ENCODE measurements at places on chromosomes 7 and 10.

- H3K36me3 ChIP-seq, result no peaks in the 10 kb centered on the region
- no peak overlapping the region for H3K4me3 ChIP-seq
- H3K27ac ChIP-seq, result no peak overlapping the region
- no peaks in the 10 kb centered on the region for H3K27me3 ChIP-seq
- no peak for DNase-seq
Observed at GRCh38 chr10:115772606-115773005, 500.4 kb downstream of the GFRA1 start.

GRCh38 chr7:7710469-7710868 is 7.9 kb downstream of the RPA3 start:
- no peak for DNase-seq
- no peaks in the 10 kb centered on the region for H3K27me3 ChIP-seq
- peaks cover 2% of the 10 kb centered on the region for H3K36me3 ChIP-seq
- no peak overlapping the region for H3K27ac ChIP-seq
- H3K4me3 ChIP-seq, result no peak overlapping the region

DNA sequence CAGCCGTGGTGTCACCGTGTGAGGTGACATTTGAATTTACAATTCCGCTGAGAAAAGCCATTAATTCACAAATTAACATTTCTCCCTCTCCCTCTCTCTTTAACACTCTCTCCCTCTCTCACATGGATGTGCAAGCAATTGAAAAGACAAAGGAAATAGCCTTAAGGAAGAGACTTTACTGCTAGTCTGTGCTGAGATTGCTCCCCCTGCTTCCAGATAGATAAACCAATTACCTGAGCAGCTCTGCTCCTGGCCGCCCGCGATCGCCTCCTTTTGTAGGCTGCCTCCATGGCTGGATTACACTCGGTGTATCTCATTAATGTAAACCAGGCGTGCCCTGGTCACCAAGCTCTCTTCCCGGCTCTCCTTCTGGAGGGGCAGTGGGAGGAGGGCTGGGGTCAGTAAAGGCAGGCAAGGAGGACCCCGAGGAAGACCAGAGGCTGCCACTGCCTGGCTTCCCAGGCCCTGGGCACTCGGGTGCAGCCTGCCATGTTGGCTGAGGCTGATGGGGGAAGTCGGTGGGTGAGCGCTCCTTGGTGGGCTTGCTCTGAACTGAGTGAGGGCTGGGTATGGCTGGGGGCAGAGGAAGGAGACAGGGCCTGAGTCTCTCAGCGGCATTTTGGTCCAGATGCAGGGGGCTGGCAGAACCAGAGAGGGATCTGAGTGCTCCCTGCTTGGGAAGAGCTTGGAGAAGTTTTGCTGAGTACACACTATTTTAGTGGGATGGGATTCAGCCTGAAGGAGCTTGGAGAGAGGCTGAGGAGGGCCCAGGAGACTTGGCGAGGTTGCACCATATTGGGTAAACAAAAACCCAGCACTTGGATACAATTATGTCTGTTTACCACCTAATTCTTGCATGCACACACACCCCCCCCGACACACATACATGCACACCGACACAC is 42.9 kb downstream of the PAX2 start:
- DNase-seq, result no peak
- peaks cover 37% of the 10 kb centered on the region for H3K27me3 ChIP-seq
- H3K4me1 ChIP-seq, result no peaks in the 10 kb centered on the region
- H3K27ac ChIP-seq, result no peak overlapping the region
- H3K4me3 ChIP-seq, result no peak overlapping the region
- no peaks in the 10 kb centered on the region for H3K36me3 ChIP-seq

DNA sequence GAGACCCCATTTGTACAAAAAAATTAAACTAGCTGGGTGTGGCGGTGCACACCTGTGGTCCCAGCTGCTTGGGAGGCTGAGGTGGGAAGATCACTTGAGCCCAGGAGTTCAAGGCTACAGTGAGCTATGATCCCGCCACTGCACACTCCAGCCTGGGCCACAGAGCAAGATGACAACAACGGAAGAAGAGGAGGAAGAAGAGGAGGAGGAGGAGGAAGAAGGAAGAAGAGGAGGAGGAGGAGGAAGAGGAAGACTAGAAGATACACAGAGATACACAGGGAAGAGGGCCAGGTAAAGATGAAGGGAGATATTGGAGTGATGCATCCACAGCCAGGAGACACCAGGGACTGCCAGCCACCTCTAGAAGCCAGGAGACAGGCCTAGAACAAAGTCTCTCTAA is 75.7 kb upstream of the PTER start:
- H3K27me3 ChIP-seq, result no peaks in the 10 kb centered on the region
- no peak for DNase-seq

GRCh38 chr10:28552775-28553174 is 19.9 kb downstream of the WAC start:
- peaks cover 66% of the 10 kb centered on the region for H3K36me3 ChIP-seq
- no peak overlapping the region for H3K4me3 ChIP-seq
- H3K27ac ChIP-seq, result no peak overlapping the region
- DNase-seq, result no peak

- no peaks in the 10 kb centered on the region for H3K4me1 ChIP-seq
- no peaks in the 10 kb centered on the region for H3K27me3 ChIP-seq
- no peak overlapping the region for H3K4me3 ChIP-seq
- no peak overlapping the region for H3K27ac ChIP-seq
Observed at GRCh38 chr10:59242057-59242456, 65.6 kb downstream of the PHYHIPL start.

DNA sequence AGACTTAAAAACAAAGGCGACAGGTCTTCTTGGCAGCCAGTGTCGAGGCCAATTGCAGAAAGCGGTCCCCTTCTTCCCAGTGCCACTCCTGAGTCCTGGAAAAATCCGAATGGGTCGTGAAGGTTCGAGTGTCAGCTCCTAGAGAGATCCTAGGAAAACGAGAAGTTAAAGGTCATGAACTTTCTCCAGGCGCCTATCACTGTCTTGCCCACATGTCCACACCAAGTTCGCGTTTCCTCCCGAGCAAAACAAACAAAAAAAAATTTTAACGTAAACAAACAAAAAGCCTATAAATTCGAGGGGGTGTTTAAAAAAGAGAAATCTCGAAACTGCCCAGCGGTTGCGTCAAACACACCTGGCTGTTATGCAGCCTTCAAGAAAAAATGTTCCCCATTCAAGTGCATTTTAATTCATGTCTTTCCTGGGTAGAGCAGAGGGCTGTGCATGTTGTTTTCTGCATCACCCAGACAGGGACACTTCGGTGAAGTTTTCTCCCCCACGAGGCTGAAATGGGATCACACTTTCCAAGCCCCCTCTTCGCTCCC is 1.5 kb downstream of the ARHGAP21 start:
- no peaks in the 10 kb centered on the region for H3K27me3 ChIP-seq
- peak overlapping the region; percentile 88 for H3K27ac ChIP-seq
- peaks cover 7% of the 10 kb centered on the region for H3K36me3 ChIP-seq
- peak overlapping the region; percentile 80 for H3K4me3 ChIP-seq
- peaks cover 24% of the 10 kb centered on the region for H3K4me1 ChIP-seq
- no peak for DNase-seq

DNA sequence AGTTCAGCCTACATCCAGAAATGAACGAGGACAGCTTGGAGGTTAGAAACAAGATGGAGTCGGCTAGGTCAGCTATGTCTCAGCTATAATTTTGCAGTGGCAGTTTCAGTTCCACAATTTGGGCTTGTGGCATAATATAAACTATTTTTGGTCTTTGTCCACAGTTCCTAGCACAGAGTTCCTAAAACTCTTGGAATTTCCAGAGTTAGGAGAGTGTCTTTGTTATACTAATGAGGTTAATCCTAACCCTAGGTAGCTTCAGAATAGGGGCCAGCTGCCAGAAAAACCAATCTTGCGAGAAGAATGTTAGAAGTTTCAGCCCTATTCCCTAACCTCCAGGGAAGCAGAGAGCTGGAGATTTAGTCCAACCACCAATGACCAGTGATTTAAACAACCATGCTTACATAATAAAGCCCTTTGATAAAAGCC is 131.9 kb downstream of the AKR1D1 start:
- H3K27me3 ChIP-seq, result no peaks in the 10 kb centered on the region
- H3K4me1 ChIP-seq, result no peaks in the 10 kb centered on the region

DNA sequence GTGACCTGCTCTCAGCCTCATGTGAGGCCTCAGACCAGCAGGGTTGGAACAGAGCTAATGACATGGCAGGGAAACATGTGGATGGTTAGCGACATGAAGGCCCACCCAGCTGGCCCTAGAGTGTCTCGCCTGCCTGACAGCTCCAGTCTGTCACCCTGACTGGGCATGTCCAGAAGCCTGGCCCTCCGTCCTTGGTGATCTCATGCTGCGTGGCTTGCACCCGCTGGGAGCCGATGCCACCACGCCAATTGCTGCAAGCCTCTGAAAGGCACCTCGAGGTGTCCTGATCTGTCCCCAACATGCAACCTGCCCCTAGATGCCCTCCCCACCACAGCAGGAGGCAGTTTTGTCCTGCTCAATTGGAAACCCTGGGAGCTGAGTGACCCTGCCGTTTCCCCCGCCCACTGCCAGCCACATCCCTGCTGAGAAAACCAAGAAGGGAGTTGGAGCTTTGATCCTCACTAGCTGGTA is 27.8 kb upstream of the RET start:
- DNase-seq, result no peak
- H3K4me1 ChIP-seq, result no peaks in the 10 kb centered on the region
- H3K27me3 ChIP-seq, result peaks cover 10% of the 10 kb centered on the region
- H3K4me3 ChIP-seq, result no peak overlapping the region
- H3K36me3 ChIP-seq, result no peaks in the 10 kb centered on the region

- no peak overlapping the region for H3K4me3 ChIP-seq
- H3K27me3 ChIP-seq, result no peaks in the 10 kb centered on the region
- H3K36me3 ChIP-seq, result no peaks in the 10 kb centered on the region
Observed at GRCh38 chr7:28112012-28112411, 68.6 kb downstream of the JAZF1 start.

GRCh38 chr7:97064972-97065587 is 40.4 kb upstream of the DLX5 start:
- H3K27me3 ChIP-seq, result peaks cover 4% of the 10 kb centered on the region
- H3K4me3 ChIP-seq, result no peak overlapping the region
- no peak overlapping the region for H3K27ac ChIP-seq
- H3K4me1 ChIP-seq, result no peaks in the 10 kb centered on the region
- no peaks in the 10 kb centered on the region for H3K36me3 ChIP-seq

- no peak for DNase-seq
- H3K36me3 ChIP-seq, result peaks cover 60% of the 10 kb centered on the region
- H3K27ac ChIP-seq, result peak overlapping the region; percentile 43
- H3K27me3 ChIP-seq, result no peaks in the 10 kb centered on the region
Observed at GRCh38 chr10:131908151-131908550, 7.3 kb downstream of the PPP2R2D start.

DNA sequence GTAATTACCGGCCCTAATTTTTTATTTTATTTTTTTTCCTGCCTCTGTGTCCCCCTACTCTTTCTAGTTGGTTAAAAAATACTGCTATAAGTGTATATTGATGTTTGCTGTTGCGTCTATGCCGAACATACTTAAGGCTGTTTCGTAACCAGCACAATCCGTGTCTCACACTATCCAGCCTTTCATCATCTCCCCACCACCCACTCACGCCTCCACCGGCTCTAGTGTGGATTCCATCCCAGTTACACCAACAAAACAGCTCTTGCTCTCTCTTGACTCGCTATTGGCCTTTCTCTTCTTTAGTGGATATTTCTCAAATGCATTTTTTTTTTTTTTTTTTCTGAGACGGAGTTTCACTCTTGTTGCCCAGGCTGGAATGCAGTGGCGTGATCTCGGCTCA is 70.1 kb upstream of the CAMK1D start:
- no peak for DNase-seq
- H3K27me3 ChIP-seq, result no peaks in the 10 kb centered on the region
- no peaks in the 10 kb centered on the region for H3K36me3 ChIP-seq

GRCh38 chr7:2526659-2527504 is 7.3 kb downstream of the LFNG start:
- peak overlapping the region; percentile 63 for H3K27ac ChIP-seq
- peaks cover 39% of the 10 kb centered on the region for H3K36me3 ChIP-seq
- no peak for DNase-seq
- H3K27me3 ChIP-seq, result no peaks in the 10 kb centered on the region

DNA sequence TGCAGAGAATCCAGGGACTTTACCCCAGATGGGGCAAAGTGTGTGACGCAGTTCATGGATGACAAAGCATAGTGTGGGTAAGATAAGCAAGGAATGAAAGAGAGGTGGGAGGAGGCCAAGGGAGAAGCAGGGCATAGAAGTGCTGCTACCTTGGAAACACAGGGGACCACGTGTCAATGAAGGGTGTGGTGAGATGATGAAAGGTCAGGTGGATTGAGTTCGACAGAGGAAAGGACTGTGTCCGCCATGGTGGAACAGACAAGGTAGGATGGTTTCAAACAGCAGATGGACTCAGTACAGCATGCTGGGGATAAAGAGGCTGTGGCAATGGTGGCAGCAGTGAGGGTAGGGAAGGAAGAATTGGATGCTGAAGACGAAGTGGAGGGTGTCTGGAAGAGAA is 32.7 kb downstream of the MEST start:
- H3K36me3 ChIP-seq, result no peaks in the 10 kb centered on the region
- H3K4me3 ChIP-seq, result no peak overlapping the region
- H3K27ac ChIP-seq, result no peak overlapping the region

- H3K4me1 ChIP-seq, result no peaks in the 10 kb centered on the region
- H3K36me3 ChIP-seq, result no peaks in the 10 kb centered on the region
- no peak overlapping the region for H3K4me3 ChIP-seq
- peaks cover 2% of the 10 kb centered on the region for H3K27me3 ChIP-seq
- H3K27ac ChIP-seq, result no peak overlapping the region
Observed at GRCh38 chr7:74462707-74463100, 9.0 kb downstream of the GTF2IRD1 start.

GRCh38 chr10:83849150-83849549 is 290.2 kb upstream of the GHITM start:
- H3K27ac ChIP-seq, result no peak overlapping the region
- no peaks in the 10 kb centered on the region for H3K27me3 ChIP-seq
- H3K4me3 ChIP-seq, result no peak overlapping the region
- no peak for DNase-seq

DNA sequence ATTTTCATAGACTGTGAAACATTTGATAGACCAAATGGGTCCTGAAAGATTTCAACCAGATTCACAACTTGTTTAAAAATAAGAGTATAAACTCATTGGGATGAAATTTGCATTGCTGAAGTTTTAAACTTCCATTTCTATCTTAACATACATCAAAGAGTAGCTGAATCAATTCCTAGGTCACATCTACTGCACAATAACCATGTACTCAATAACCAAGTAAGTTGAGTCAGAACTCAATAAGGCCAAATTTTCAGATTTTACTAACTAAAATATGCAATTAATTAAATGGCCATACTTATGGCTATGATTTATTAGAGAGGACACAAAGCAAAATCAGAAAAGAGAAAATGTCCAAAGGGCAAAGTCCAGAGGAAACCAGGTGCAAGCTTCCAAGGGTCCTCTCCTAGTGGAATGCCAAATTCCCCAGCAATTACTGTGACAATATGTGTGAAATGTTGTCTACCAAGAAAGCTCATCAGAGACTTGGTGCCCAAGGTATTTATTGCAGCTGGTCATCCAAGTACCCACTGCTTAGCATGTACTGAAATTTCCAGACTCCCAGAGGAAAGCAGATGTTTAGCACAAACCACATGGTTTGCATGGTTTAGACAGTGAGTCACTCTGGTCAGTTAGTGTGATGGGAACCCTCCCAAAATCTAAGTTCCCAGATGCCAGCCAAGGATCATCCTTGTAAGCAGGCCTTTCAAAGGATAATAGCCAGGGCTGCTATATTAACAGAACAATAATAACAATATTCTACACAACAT is 238.9 kb downstream of the IPMK start:
- no peaks in the 10 kb centered on the region for H3K27me3 ChIP-seq
- H3K27ac ChIP-seq, result no peak overlapping the region
- H3K4me1 ChIP-seq, result no peaks in the 10 kb centered on the region
- no peak for DNase-seq
- no peaks in the 10 kb centered on the region for H3K36me3 ChIP-seq
- H3K4me3 ChIP-seq, result no peak overlapping the region

- DNase-seq, result peak; percentile 37
- peaks cover 3% of the 10 kb centered on the region for H3K27me3 ChIP-seq
- H3K36me3 ChIP-seq, result no peaks in the 10 kb centered on the region
- H3K27ac ChIP-seq, result no peak overlapping the region
- H3K4me3 ChIP-seq, result no peak overlapping the region
- peaks cover 2% of the 10 kb centered on the region for H3K4me1 ChIP-seq
Observed at GRCh38 chr7:30276203-30276900, 8.0 kb upstream of the ZNRF2 start.
